ENCODE measurements at places on chromosomes 4 and X.

GRCh38 chr4:41832961-41833360 is 84.4 kb upstream of the PHOX2B start:
- peak; percentile 19 for DNase-seq

DNA sequence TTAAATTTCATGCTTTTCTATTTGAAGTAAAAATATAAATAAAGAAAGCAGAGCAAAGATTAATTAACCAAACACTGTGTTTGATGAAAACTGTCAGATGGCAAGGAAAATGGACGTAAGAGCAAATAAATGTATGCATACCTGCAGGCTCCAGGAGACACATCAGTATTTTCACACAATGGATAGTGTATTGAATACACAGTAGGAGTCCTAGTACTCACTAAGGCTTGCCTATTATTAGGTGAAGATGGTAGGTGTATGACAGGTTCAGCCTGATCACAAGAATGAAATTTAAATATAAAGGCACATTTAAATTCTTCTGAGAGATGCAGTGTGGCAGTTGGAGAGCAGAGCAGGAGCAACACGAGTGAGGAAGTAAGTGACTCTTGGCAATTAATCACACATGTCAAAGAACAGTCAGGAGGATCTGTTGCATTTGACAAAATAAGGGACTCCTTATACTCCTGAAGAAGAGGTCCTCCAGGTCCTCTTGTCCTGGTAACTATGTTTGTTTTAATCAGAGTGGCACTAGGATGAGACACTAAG is 106.0 kb upstream of the NDST4 start:
- no peak for DNase-seq

GRCh38 chrX:19085666-19086065 is 36.6 kb downstream of the ADGRG2 start:
- no peak for DNase-seq

GRCh38 chr4:183094393-183095198 is 4.5 kb upstream of the WWC2 start:
- peak; percentile 65 for DNase-seq

- DNase-seq = no peak
Observed at GRCh38 chr4:40938337-40938736, 188.6 kb downstream of the NSUN7 start.

- no peak for DNase-seq
Observed at GRCh38 chr4:88003261-88003660, 4.2 kb upstream of the PKD2 start.

DNA sequence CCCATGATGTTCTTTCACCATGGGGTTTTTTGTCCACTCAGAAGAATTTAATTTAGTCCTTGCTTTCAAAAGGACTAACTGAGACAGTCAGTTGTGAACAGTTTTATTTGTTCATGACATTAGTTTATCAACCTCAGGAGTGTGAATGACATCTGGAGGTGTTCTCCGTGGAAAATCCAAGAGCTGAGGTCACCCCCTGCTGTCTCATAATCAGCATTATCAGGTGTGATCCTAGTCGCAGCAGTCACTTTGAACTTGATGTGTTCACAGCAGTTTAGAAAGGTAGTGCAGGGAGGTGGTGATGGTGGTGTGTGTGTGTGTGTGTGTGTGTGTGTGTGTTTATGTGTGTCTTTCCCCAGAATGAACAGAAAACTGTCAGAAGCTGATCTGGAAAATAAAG is 1760.8 kb upstream of the PCDH10 start:
- no peak for DNase-seq

DNA sequence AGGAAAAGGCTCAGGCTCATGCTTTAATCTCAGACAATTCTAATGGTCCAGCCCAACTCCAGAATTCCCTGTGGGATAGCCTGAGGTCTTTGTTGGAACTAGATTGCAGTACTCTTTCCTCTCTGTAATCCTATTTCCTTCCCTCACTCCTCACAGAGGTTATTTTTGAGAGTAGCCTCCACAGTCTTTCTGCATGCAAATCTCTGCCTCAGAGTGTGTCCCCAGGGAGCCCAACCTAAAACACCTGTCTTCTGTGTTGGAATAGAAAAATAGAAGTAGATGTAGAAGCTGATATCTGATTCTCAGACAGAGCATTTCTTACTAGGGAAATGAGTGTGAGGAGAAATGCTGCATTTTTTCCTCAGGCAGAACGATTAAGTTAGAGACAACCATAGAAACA is 915.5 kb upstream of the EPHA5 start:
- DNase-seq = no peak
